ENCODE measurements at places on chromosomes 1 and 21.

- DNase-seq: no peak
Observed at GRCh38 chr1:18727956-18728355, 97.3 kb downstream of the PAX7 start.

DNA sequence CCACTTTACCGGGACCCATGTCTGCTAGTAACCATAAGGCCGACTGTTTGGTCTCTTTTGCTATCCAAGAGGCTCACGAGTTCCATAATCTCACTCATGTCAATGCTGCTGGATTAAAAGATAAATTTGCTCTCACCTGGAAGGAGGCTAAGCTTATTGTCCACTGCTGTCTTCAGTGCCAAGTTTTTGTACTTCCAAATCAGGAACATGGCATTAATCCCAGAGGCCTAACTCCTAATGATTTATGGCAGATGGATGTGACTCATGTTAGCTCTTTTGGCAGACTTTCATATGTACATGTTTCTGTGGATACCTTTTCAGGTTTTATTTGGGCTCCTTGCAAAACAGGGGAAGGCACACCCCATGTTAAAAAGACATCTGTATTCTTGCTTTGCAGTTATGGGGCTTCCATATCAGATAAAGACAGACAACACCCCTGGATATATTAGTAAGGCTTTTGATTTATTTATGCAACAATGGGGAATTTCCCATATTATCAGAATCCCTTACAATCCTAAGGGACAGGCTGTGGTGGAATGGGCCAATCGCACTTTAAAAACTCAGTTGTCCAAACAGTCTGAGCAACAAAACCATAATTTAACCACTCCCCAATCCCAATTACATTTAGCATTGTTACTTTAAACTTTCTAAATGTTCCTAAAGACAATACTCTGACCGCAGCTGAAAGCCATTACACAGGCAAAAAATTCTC lies 162.7 kb downstream of the IER5 start:
- no peak for DNase-seq

- no peak for DNase-seq
Observed at GRCh38 chr1:47578721-47579419, 141.0 kb downstream of the FOXD2 start.

DNA sequence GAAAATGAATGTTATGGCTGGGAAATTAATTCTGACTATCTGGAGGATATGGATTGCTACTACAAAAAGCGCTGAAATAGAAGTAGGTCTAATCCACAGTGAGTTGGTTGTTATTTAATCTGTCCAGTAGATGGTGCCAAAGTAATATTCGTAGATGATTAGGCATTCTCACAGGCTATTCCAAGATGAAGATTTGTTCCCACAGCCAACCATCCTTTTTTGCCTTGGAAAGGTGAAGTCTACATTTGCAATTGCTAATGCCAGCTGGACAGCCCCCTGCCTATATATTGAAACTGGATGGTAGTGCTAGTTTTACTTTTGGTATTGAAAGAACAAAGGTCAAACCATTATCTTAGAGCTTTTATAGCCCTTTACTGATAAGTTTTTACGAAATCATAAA lies 43.8 kb downstream of the RBM11 start:
- no peak for DNase-seq

DNA sequence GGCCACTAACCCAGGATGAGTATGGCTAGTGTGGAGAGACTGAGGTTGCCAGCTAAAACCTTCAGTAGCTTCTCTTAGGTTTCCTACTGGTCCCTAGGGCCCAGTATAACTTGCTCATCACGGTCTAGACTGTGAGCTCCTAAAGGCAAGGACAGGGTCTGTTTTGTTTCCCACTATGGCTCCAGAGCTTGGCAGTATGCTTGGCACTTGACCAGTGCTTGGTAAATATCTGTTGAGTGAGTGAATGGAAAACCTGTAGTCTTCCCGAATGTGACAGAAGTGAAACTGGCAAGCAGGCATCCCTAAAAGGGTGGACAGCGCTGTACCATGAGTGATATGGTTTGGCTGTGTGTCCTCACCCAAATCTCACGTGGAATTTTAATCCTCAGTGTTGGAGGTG lies 13.1 kb upstream of the PARS2 start:
- DNase-seq: no peak

DNA sequence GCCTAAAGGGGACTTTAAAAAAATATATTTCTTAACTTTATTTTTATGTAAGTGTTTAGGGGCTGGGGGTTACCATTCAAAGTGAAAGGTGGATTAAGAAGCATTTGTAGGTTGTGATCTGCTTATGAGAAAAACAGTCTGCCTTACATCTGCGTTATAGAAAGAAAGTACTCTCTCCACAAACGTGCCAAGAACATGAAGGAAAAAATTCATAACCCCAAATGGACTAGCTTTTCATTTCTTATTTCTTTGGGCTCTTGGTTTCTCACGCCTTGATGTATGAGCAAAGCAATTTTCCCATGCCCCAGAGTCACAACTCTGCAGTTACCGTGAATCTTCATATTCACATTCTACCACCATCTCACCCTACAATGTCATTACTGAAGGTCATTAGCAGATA lies 1165.1 kb upstream of the ADGRL4 start:
- DNase-seq: no peak

DNA sequence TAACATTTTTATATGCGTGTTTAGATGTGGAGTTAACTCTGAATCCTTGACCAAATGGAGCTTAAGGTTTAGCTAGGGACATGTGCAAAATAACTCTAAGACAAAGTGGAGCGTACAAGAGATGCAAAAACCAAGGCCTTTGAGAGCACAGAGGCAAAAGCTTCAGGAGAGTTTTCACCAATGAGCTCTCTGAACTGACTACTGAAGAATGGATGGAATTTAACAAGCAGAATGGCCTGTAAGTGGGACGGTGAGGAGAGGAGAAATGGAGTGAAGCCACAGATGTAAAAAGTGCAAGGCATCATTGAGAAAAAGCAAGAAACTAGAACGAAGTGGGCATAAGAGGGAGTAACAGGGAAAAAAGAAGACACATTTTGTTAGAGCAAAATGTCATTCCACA lies 260.0 kb downstream of the RGS7 start:
- no peak for DNase-seq

DNA sequence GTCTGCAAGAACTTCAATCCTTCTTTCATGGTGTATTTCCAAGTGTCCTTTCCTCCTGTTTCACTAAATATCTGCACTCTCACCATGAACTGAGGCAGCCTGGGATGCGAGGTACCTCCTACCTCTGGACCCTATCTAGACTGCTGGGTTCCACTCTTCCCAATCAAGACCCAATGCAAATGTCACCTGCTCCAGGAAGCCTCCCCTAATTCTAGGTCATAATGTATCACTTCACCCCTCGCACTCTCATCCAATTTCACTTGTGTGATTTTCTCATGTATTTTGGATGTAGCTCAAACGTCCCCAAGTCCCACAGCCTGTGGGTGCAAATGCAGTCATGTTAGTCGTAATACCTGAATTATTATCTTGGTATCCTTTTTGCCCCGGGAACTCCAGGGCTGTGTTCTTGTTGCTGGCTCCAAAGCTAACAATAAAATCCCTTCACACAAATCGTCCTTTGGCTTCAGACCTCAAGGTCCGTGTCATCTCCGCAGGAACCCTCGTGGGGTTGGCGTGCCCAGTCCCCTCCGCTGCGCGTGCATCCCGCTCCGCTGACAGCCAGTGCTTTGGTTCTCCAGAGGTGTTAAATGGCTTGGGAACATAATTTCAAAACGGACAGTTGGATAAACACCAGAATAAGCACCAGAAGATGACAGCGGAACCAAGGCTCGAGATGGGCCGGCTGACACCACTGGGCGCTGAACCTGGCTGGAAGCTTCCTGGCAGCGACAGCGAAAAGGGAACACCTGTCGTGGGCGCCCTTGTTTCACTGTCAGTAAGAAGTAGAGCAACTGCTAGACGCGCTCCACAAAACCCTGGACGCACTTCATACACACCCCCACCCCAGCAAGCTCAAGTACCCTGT lies 1.0 kb upstream of the BACH1 start:
- no peak for DNase-seq

DNA sequence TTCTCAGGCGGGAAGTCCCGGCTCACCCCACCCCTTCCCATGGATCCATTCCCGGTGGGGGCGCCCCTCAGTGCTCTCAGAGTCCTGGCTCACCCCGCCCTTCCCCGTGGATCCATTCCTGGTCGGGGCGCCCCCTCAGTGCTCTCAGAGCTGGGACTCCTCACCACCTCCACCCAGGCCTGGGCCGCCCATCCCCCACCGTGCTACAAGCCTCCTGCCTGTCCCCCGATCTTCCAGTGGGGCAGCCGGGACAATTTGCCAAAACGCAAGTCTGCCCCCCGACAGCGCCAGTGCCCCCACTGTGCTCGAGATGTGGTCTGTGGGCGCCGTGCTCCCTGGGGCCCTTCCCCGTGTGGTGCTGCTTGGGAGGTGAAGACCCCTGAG lies 23.2 kb upstream of the PLCH2 start:
- no peak for DNase-seq

- DNase-seq: peak; percentile 91
Observed at GRCh38 chr1:207885129-207886032, 25.5 kb downstream of the CD34 start.

DNA sequence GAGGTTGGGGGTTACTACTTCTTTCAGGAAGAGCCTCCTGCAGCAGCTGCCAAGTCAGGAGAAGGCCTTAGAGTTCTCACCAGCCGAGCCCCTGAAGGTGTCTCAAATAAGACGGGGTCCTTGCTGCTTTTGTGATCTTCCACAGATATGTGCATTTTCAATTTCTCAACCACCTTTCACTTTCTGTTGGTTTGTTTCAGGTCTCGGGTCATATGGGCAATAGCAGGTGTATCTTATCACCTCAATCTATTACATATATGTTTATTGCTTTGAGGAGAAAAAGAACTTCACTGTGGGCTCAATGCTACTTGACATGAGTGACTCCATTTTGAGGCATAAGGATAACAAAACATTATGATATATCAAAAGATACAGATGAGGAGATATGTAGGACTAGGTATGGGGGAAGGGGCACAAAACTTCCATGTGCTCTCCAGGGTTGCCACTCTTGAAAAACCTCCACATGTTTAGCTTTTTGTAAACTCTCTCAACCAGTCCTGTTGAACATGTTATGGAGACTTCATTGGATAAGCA lies 1171.4 kb upstream of the ADGRL2 start:
- no peak for DNase-seq
